Esophagus muscularis mucosa (tissue), 4 donors: ENCODE measurements at places on chromosomes 16 and 17. TPM values are rescaled to one million over a fixed set of nuclear protein-coding genes. Genes with fewer than 3 reads are reported as not detected.

ACLY gene
- 62.8 TPM for total RNA-seq

ACSM2A gene
- total RNA-seq = not detected

KRT27 gene
- total RNA-seq = not detected

IL17C gene
- not detected for total RNA-seq

PLA2G10 gene
- total RNA-seq = not detected

TMC6 gene
- total RNA-seq = 21.4 TPM
